ENCODE measurements at places on chromosomes 16 and 17.

GRCh38 chr16:79573884-79574283 lies 26.7 kb downstream of the MAF start:
- no peak for DNase-seq

DNA sequence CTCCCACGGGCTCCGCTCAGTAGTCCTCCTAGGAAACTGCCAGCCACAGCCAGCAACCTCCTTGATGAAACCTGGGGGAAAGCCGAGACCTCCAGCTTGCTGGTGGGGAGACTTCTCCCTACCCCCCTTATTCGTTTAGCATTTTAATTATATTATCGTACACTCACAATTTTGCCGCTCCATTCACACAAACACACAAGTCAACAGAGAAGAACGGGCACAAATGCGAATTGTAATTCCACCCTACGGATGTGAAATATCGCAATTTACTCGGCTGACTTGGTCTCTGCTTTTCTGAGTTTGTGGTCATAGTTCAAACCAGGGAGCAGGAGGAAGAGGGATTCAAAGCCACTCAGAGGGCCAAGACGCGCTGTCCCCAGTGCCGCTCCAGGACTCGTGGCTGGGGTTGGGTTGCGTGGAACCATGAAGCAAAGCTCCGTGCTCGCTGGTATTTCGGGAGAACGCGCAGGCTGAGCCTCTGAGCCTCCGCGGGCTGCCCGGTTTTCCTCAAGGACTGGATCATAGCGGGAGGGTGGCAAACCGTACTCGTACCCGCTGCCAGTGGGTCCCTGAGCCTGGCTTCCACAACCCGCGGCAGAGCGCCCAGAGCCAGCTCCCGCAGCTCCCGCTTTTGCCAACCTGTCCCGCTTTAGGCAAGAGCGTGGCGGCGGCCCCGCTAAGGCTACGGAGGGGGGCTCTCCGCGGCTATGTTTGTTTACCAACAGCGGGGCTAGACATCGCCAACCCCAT lies 2.0 kb downstream of the LHX1 start:
- peak; percentile 22 for DNase-seq

DNA sequence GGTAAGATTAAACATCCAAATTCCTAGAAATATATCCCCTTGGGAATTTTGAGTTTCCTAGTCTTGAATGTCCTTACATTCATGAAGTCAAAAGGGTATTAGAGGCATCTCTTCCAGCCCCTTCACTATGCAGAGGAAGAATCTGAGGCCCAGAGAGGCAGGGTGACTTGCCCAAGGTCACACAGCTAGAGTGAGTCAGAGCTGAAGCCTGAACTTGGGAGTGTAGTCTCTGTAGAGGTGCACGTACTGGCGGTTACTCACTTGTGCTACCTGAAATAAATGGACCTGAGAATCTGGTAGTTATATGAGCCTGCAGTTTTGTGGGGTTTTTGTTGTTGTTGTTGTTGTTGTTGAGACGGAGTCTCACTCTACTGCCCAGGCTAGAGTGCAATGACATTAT lies 164.0 kb downstream of the XYLT1 start:
- DNase-seq = no peak

DNA sequence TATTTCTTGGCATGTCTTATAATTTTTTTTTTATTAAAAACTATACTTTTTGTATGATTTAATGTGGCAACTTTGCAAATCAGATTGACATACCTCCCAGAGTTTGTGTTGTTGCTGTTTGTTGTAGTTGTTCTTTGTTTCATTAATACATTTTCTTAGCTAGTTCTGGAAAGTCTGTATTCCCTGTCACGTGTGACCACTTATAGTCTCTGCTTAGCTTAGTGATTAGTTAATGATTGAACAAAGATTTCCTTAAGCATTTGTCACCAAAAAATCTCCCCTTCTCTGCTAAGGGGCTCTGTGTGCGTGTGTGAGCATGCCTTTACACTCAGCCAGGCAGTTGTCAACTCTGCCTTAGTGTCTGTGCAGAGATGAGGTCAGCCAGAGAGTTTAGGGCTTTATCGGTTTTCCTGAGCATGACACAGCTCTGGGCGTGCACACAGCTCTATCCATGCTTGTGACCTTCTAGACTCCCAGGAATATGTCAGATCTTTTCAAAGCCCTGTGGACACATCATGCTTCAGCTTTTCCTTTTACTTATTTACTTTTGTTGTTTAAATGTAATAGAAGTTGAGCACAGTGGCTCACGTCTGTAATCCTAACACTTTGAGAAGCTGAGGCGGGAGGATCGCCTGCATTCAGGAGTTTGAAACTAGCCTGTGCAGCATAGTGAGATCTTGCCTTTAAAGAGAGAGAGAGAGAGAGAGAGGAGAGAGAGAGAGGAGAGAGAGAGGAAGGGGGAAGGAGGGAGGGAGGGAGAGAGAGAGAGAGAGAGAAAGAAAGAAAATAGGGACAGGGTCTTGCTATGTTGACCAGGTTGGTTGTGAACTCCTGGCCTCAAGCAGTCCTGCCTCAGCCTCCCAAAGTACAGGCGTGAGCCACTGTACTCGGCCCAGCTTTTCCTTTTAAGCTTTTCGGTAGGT lies 21.9 kb downstream of the DNAI2 start:
- DNase-seq = no peak

- DNase-seq = peak; percentile 2
Measured at GRCh38 chr16:52976539-52977167, 76.0 kb downstream of the CHD9NB start.

GRCh38 chr16:65909310-65910050 lies 457.0 kb upstream of the CDH5 start:
- DNase-seq = no peak

DNA sequence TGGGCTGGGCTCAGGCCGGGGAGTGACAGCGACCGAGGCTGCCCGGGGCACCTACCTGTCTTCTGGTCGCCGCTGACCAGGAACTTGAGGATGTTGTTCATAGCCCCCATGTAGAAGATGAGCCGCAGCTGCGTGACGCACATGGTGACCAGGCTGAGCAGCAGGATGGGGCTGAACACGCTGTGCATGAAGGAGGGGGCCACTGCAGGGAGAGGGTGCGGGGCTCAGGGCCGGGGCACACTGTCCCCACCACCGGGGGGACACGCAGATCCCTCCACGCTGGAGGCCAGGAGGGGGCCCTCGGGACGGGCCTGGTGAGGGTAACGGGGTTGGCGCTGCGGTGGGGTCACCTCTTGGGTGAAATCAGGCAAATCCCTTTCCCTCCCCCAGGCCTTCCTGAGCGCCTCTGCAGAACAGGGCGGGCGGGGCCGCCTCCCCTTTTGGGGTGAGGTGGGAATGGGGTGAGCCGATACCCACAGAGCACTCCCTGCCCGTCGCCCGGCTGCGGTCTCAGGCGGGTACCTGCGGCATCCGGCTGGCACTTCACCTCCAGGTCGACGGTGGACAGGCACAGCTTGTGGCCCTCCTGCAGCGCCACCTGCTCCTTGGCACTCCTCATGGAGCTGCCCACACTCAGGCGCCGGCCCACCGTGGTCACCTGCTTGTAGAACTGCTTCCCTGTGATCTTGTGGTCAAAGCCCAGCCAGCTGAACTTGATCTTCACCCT lies 28.3 kb upstream of the PITPNA start:
- DNase-seq = no peak

DNA sequence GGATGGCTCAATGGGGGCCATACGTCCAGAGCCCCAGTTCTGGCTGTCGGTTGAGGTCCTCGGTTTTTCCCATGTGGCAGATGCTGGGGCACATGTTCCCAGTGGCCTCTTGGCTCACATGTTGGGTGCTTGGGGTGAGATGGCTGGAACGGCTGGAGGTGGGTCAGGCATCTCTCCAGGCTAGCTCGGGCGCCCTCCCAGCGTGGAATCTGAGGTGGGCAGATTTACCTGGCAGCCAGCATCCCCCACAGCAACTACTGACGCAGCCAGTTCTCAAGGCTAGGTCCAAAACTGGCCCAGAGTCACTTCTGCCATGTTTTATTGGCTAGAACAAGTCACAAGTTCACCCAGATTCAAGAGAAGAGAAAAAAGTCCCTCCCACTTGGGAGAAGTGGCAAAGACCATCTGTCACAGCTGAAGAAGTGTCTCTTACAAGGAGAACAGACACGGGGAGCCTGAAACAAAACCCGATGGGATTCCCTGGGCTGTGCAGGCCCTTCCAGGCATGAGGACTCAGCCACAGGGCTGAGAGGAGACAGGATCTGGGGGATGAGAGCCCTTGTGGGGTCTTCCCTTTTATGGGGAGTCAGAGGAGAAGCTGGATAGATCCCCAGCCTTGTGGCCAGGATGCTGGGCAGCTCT lies 15.2 kb downstream of the ACE start:
- DNase-seq = no peak

- no peak for DNase-seq
Measured at GRCh38 chr17:10894220-10894619, 56.3 kb upstream of the PIRT start.

DNA sequence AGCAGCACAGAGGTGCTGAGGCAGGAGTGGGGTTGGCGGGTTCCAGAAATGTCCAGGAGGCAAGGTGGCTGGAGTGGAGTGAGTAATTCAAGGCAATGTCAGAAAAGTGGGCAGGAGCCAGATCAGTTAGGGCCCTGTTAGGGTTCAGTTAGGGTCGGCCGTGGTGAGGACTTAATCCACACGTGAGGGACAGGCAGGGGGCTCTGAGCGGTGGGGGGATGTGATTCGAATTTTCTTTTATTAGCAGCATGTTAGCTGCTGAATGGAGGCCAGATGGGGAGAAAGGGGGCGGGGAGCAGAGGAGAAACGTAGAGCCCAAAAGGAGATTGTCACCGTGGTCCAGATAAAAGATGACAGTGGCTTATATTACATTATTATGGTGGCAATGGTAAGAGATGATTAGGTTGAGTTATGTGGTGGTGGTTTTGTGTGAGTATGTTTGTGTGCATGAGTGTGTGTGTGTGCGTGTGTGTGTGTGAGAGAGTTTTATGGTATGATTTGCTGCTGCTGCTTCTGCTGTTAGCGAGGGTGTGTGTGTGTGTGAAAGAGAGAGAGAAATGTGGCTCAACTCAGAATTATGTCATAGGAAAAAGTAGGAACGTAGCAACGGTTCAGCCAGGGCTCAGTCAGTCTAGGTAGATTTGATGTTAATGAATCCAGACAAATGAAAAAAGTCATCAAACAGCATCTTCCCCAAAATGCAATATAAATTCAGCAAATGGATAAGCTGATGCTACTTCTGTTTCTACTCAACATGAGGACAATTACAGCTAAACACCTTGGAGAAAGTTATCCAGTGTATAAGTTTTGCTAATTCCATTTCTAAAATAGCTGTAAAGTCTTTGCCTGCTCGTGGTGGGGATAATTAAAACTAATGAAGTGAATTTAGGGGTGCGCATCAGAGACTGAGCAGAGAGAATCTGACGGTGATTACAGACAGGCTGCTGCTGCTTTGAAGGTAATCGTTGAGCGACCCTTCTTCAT lies 390.6 kb downstream of the HAPSTR1 start:
- DNase-seq = no peak

DNA sequence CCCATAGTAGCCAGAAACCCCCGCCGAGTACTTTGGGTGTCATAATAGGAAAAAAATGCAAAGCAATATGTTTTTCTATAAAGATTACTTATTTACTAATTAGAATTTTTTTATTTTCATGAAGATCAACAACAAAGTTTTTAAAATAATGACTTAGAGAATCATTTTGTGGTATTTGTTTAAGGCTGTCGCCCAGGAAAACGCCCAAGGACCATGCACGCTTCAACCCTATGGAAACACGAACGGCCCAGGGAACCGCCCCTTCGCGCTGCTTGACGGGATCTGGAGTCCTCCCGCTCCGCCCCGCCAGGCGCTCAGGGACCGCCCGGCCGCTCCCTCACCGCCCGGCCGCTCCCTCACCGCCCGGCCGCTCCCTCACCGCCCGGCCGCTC lies 408 bp upstream of the KPNA2 start:
- DNase-seq = peak; percentile 69

DNA sequence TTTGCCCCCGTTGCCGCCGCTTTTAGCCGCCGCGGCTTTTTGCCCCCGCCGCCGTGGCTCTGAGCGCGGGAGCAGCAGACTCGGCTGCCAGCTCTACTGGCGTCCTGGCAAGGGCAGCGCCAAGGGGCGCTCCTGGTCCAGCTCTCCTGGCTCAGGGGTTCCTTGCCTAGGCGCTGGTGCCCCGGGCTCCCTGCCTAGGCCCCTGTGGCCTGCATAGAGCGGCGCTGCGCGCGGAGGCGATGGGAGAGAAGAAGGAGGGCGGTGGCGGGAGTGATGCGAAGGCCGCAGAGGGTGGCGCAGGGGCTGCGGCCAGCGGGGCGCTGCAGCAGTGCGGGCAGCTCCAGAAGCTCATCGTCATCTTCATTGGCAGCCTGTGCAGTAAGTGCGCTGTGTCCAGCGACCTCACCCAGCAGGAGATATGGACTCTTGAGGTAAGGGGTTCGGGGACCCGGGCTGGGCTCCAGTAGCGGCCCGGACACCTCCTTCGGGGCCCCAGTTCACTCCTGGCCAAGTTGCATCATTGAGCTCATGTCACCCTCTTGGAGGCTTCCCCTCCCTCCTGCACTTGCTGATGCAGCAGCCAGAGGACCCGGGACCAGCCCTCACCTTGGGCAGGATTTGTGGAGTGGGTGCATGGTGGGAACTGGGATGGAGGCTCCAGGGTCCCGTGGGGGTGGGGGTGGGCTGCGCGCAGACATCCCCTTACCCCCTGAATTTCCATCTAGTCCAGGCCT lies 1344.4 kb downstream of the TP53TG3F start:
- DNase-seq = no peak

GRCh38 chr16:86452451-86452850 lies 57.9 kb upstream of the FOXF1 start:
- no peak for DNase-seq

DNA sequence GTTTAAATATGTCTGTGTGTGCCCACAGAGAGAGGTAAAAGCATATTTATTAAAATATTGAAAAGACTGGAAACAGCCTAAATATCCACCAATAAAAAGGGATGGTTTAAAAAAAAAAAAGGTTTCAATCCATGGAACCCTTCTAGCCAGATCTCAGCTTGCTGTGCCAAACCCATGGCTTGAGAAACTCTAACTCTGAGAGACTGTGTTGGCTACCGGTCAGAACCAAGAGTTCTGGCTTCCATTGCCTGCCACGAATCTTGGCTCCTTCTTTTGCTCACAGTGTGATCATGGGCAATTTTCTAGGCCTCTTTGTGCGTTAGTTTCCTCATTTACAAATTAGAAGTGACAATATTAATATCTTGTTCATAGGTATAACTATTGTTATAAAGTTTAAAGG lies 201.3 kb upstream of the IRX3 start:
- DNase-seq = no peak

All from memory B cell (primary cell).